ENCODE measurements at places on chromosomes 5 and 9. TPM values are rescaled to one million over a fixed set of nuclear protein-coding genes. Genes with fewer than 3 reads are reported as not detected.

Gene MAMDC2
- 0.29 TPM for total RNA-seq

Gene ECM2
- 0.24 TPM for total RNA-seq

Gene SLC6A19
- 0.01 TPM for total RNA-seq

Gene RANBP6
- 14.6 TPM for total RNA-seq

Gene PCDHGA11
- total RNA-seq: 0.02 TPM

Gene FSTL4
- total RNA-seq: 4.0 TPM

Gene PDLIM4
- total RNA-seq: not detected

Gene MELK
- 71.3 TPM for total RNA-seq

Gene RAD50
- 35.9 TPM for total RNA-seq

Gene TTLL11
- total RNA-seq: 3.6 TPM

Gene SLC36A2
- total RNA-seq: not detected

Gene FAM169A
- 4.2 TPM for total RNA-seq

Gene CCL27
- total RNA-seq: not detected

Gene SEPTIN8
- total RNA-seq: 23.1 TPM

Gene SV2C
- total RNA-seq: not detected

Gene CXCL14
- total RNA-seq: 0.16 TPM

Gene HEXB
- total RNA-seq: 112 TPM

Gene LEAP2
- 1.6 TPM for total RNA-seq

Gene PCDHB4
- 0.06 TPM for total RNA-seq

Gene FREM1
- total RNA-seq: not detected

Gene GRXCR2
- total RNA-seq: not detected

Gene STKLD1
- 0.71 TPM for total RNA-seq

Gene PPIC
- total RNA-seq: 16.4 TPM

Gene THOC3
- total RNA-seq: 56.1 TPM

Gene PRDM9
- not detected for total RNA-seq

Gene HOMER1
- 7.0 TPM for total RNA-seq

Gene CPEB4
- total RNA-seq: 15.2 TPM

Gene SLC28A3
- 0.01 TPM for total RNA-seq

Gene POMT1
- 14.4 TPM for total RNA-seq

Gene SPAG8
- total RNA-seq: 0.58 TPM

Gene RASEF
- 9.2 TPM for total RNA-seq

Gene SPATA31A5
- not detected for total RNA-seq

Gene ERCC8
- 13.7 TPM for total RNA-seq

Gene TSLP
- not detected for total RNA-seq

Gene CDKN2A
- not detected for total RNA-seq

Gene PCSK1
- 0.35 TPM for total RNA-seq

Gene GABRA6
- not detected for total RNA-seq

Gene KIF24
- total RNA-seq: 3.1 TPM

Gene CEP120
- total RNA-seq: 10.9 TPM

Gene AP3B1
- total RNA-seq: 31.3 TPM

Gene ANKRD31
- total RNA-seq: 0.03 TPM

Gene CCNO
- total RNA-seq: 9.6 TPM

Gene ADCY2
- total RNA-seq: not detected

Gene C5orf34
- 5.2 TPM for total RNA-seq

Gene CD14
- 5.3 TPM for total RNA-seq

Gene NAIP
- total RNA-seq: 0.31 TPM

Gene GFI1B
- not detected for total RNA-seq

Gene XPA
- total RNA-seq: 13.8 TPM

Gene PAXX
- 76.5 TPM for total RNA-seq

Gene IFNA21
- not detected for total RNA-seq

Gene ADAMTS16
- 1.9 TPM for total RNA-seq

Gene GARIN3
- not detected for total RNA-seq

Gene COL27A1
- 14.6 TPM for total RNA-seq

Gene PFN3
- total RNA-seq: not detected

Gene FAM151B
- total RNA-seq: 1.8 TPM
